Right lung (tissue), 10 donors: ENCODE measurements at places on chromosomes 3 and 15. TPM values are rescaled to one million over a fixed set of nuclear protein-coding genes. Genes with fewer than 3 reads are reported as not detected.

PFN2 gene
- 277 TPM for polyA plus RNA-seq

UNC13C gene
- 16.0 TPM for polyA plus RNA-seq

LMAN1L gene
- polyA plus RNA-seq: not detected

GP5 gene
- polyA plus RNA-seq: 0.72 TPM

KCNAB1 gene
- polyA plus RNA-seq: 1.3 TPM

HES1 gene
- 130 TPM for polyA plus RNA-seq

MEF2A gene
- 47.3 TPM for polyA plus RNA-seq

FAM227B gene
- polyA plus RNA-seq: 14.5 TPM

CTSH gene
- 191 TPM for polyA plus RNA-seq

ZNF502 gene
- polyA plus RNA-seq: 12.6 TPM

GRCh38 chr3:69410301-69410700 lies 24.4 kb upstream of the FRMD4B start:
- peak; percentile 67 for DNase-seq

DNA sequence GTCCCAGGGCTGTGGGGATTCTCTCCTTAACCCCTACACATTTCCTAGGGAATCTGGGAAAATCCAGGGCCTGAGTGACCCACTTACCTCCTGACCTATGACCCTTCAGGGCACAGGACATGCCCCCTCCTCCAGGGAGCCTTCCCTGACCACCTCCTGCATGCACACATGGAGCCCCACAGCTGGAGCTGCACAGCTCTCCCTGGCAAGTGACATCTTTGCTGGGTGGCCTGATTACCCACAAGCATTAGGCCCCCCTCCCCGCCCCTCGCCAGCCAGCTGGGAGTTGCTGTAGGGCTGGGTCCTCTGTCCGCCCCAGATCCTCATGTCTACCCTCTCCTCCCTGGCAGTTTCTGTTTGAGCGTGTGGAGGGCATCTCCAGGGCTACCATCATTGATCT lies 21.4 kb downstream of the HDAC11 start:
- no peak for DNase-seq

GRCh38 chr15:60328852-60329443 lies 68.8 kb downstream of the ANXA2 start:
- DNase-seq: no peak

DNA sequence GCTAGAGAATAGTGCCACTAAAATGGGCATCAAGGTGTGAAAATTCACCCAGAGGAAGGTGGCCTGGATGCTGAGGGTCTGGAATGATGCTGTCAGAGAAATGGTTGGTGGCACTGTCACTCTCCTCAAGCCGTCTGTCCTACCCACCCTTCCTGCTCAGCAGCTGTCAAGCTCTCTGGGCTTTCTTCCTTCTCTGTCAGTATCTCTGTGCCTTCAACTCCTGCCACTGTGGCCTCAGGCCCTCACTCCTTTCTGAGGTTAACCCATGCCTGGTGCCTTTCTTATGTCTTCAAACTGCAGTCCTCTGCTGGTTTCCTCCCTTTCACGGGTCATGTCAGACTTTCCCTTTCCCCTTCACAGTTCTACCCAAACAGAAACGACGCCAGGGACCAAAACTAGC lies 4.4 kb downstream of the MYO5C start:
- DNase-seq: no peak

GRCh38 chr15:84816694-84817465 lies at the start of gene ALPK3:
TSS of gene ALPK3 (plus strand) at chr15:84817356. CDS start at chr15:84817453, 97 bp downstream.
- DNase-seq: no peak

GRCh38 chr3:14849638-14850230 lies 31.0 kb downstream of the FGD5 start:
- DNase-seq: no peak

- DNase-seq: no peak
Observed at GRCh38 chr3:50978991-50979667, 304.4 kb downstream of the DOCK3 start.

DNA sequence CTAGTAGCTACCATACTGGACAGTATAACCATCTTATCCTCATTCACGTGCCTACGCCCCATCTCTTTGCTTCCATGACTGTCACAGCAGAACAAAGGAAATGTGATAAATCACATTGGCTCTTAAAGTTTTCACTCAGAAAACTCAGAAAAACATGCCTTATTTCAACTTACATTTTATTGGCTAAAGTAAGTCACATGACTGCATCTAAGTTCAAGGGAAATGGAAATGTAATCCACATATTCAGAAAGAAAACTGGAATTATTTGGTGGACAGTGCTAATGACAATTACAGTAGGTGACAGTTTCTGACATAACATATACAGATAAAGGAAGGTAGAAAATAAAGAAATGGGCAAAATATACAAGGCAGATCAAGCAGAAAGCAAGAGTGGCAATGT lies 37.4 kb upstream of the VILL start:
- no peak for DNase-seq

GRCh38 chr3:23884481-23884880 lies 32.3 kb downstream of the NKIRAS1 start:
- DNase-seq: no peak

DNA sequence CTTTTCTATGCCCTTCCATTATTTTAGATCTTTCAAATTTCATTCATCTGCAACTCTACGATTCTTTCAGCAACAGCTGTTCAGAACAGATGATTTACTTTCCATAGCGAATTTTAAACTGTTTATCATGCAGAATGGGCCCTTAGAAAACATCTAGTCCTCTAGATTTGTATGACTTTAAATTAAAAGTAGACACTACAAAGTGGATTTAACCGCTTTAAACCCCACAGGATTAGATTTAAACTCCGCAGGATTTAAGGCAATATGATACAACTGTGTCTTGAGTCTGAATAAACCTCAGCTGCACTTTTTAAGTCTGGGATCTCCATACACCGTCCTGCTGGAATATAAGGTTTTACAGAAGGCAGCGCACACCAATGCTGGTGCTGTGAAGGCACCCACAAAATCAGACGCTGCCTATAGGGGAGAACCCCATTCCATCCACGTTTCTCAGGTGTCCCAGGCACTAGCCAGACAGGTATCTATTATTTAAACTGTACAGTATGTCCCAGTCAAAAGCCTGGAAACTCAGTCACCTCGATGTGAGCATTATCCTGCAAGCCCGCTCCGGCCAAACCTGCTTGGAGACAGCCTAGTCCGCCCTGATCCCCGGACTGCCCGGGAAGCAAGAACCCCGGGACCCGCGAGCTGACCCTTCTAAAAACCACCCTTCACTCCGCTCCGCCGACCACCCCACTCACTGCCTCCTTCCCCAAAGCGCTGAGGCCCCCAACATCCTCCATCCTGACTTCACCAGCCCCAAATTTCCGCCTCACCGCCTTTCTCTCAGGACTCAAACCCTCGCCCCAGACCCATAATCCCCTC lies 768 bp downstream of the ANO10 start:
- peak; percentile 12 for DNase-seq

DNA sequence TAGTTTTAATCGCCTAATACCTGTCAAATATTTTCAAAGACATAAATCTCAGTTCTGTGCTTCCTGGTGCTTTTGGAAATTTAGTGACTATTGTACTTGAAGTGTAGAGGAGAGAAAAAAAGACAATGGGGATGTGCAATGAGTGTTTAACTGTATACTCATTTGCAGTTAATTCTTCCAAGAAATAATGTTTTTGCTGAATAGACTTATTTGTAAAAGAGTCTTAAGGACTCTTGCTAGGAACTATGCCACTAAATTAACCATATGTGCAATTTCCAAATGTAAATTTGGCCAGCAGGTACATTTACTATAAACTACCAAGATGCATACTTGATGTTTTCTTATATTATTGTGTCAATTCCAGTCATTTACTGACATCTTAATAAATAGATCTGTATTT lies 2.0 kb downstream of the CHMP2B start:
- DNase-seq: no peak

GRCh38 chr3:183701744-183702143 lies 4.1 kb downstream of the YEATS2 start:
- no peak for DNase-seq

GRCh38 chr3:52227117-52227516 lies 1.7 kb upstream of the TLR9 start:
- DNase-seq: no peak

GRCh38 chr3:48429317-48429959 lies 448 bp downstream of the PLXNB1 start:
- peak; percentile 45 for DNase-seq

DNA sequence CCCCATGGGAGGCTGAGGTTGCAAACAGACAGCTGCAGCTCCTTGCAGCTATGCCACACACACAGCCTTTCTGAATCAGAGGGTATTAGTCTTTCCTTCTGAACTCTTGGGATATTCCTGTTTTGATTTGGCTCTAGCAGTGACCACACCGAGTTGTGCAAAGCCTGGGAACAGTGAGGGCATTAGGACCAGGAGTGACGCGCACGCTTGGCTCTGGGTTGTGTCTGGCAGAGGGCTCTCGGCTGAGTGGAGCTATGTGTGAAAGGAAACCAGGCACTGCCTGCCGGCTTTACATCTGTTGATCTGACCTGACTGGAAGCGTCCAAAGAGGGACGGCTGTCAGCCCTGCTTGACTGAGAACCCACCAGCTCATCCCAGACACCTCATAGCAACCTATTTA lies at the start of gene GALNT15:
TSS of gene GALNT15 (plus strand) at position 292 of the 400 bp plus-strand sequence. CDS start 472 bp downstream, outside the sequence.
- peak; percentile 78 for DNase-seq

GRCh38 chr15:46251903-46252302 lies 617.1 kb downstream of the SQOR start:
- no peak for DNase-seq
